ENCODE measurements at places on chromosomes 7 and 10.

DNA sequence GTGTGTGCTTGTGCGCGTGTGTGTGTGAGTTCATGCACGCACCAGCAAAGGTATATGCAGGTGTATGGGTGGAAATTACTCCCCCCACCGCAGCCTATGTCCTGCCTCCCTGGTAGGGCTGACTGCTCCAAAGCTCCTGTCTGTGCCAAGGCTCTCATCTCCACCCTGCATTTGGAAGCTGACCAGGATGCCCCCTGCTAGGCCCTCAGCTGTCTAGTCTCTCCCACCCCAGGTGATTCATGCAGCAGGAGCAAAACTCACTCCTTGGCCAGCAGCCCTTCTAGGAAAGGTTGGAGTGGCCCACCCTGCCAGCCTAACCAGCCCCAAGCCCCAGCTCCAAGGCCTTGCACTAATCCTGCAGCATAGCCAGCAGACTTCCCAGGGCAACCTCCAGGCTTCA lies 148.4 kb downstream of the GRID1 start:
- no peak for DNase-seq

DNA sequence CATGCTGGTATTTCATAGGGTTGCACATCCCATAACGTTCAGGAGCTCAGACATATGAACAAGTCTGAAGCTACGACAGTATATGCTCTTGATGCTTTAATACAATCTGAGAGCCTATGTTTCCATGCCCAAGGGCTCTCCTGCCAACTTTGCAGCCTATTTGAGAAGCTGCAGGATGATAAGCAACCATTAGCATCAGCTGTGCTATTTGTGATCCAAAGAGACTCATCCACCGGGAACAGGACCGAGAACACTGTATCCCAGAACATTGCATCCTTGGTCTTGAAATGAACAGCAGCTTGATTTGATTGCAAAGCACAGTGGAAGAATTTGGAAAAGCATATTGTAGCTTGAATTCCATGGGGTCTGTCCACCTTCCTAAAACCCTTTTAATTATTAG lies 156.2 kb upstream of the PTER start:
- DNase-seq, result no peak

- DNase-seq, result no peak
These were observed 1168.4 kb downstream of the GATA3 start for GRCh38 chr10:9222917-9223316.

DNA sequence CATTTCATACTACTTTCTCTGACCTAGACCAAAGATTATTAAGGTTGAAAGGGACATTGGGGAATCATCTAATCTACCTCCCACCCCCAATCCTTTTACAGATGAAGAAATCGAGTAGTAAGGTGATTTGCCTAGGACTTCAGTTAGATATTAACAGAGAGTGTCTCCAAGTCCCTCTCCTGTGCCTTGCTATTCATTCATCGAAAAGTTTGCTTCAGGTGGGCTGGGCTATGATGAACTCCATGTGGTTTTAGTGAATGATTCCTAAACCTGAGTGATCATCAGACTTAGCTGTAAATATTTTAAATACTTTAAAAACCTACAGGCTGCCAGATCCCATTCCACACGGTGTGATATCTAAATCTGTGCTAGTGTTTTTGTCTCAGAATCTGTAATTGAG lies 259.4 kb upstream of the SORCS1 start:
- DNase-seq, result no peak

DNA sequence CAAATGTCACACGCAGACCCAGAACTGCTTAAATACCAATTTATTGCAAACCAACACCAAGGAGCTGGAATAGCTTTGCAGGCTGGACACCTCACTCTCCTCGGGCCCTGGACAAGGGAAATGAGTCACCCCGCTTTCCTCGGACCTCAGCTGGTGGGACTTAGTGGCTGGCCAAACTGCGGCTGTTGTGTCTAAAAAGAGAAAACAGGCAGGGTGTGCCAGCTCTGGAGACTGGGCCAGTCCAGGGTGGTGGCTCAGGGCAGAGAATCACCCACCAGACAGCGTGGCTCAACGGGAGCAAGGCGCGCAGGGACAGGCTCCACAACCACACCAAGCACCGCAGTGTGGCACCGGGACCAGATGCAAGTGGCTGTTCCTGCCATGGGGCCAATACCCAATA lies 58.2 kb upstream of the CAMK2B start:
- no peak for DNase-seq

DNA sequence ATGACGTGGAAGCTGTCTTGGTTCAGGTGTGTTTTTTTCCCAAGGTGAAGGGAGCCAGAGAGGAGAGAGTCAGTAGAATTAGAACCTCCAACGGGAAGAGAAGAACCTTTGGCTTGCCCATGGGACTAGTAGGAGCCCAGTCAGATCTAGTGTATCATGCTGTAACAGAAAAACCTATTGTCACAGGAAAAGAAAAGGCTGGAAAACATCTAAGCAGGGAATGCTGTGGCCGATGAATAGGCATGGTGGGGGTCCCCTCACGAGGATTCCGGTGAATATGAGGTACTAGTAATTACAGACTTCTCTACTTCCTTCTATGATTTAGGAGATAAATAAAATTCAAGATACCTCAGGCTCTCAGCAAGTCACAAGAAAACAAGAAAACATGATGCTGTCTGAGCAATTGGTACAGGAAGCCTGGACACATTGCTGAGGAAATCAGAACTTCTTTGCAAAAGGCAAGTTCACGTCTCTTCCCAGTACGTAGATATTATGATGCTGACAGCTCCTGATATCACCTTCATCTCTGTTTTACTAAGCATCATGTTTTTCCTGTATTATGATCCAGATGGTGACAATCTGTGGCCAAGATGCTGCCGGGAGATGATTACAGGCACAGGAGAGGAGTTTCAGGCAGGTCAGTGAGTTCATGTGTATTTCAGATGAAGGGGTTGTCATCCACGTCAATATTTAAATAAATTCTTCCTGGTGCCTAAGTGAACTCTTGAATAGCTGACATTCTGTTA lies 54.3 kb upstream of the NPY start:
- no peak for DNase-seq

GRCh38 chr7:103919272-103919868 lies 70.1 kb downstream of the RELN start:
- no peak for DNase-seq
